ENCODE measurements at places on chromosomes 2 and 18.

- DNase-seq = no peak
Observed at GRCh38 chr18:35729991-35730668, 148.6 kb downstream of the GALNT1 start.

GRCh38 chr2:67559156-67559555 lies 162.0 kb downstream of the ETAA1 start:
- no peak for DNase-seq

DNA sequence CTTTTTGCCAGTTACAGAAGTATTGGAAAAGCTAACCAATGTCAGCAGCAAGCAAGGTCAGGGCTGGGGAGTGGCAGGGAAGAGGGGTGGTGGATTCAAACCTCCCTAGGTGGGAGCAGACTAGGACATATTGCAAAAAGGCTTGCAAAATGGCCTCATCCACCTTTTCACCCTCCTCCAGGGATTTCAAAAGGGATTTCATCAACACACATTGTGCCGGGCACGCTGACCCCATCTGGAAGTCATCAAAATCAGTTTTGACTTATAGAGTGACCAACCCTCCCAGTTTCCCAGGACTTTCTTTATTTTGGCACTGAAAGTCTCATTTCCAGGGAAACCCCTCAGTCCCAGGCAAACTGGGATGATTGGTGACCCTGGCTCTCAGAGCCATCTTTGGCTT lies 94.7 kb downstream of the BIN1 start:
- no peak for DNase-seq

DNA sequence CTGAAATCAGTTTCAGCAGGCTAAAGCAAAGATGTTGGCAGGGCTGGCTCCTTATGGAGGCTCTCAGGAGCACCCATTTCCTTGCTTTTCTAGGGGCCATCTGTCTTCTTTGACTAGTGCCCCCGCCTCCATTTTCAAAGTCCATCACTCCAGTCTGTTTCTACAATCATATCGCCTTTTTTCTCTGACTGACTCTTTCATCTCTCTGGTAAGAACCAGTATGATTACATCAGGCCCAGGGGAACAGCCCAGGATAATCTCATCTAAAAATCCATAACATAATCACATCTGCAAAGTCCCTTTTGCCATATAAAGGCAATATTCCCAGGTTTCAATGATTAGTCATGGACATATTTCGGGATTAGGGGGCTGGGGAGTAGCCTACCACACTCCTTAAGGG lies 57.0 kb downstream of the CUL3 start:
- DNase-seq = no peak

- no peak for DNase-seq
Observed at GRCh38 chr2:201218780-201219179, 35.8 kb downstream of the CASP10 start.

DNA sequence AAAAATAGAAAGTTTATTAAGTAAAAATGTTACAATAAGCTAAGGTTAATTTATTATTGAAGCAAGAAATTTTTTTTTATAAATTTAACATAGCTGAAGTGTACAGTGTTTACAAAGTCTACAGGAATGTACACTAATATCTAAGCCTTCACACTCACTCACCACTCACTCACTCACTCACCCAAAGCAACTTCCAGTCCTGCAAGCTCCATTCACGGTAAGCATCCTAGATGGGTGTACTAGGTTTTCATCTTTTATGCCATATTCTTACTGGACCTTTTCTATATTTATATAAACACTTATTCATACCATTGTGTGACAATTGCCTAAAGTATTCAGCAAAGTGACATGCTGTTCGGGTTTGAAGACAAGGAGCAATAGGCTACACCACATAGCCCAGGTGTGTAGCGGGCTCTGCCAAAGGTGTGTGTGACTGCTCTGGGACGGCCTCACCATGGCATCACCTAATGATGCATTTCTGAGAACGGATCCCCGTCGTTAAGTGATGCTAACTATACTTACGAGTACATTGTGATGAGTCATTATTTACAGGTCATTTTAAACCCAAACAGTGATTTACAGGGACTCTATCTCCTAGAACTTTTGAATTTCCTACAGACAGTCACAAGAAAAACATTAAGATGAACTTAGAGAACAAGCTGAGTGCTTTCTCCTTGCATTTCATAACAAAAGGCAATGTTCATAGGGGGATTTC lies 76.3 kb upstream of the ID2 start:
- no peak for DNase-seq

DNA sequence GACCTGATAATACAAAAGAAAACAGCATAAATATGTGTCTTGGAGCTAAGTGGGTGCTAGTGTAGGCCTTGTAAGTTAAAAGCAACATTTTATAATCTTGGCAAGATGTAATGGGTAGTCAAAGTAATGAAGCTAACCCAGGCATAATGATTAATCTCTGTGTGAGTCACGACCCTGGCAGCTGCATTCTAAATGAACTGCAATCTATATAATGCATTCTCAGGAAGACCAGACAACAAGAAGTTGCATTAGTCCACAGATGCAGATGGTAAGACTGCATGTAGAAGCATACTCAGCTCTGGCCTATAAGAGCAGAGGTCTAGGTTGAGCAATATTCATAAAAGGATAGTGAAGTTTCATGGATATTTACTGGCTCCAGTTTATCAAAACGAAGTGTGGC lies 85.6 kb upstream of the ETAA1 start:
- DNase-seq = no peak

DNA sequence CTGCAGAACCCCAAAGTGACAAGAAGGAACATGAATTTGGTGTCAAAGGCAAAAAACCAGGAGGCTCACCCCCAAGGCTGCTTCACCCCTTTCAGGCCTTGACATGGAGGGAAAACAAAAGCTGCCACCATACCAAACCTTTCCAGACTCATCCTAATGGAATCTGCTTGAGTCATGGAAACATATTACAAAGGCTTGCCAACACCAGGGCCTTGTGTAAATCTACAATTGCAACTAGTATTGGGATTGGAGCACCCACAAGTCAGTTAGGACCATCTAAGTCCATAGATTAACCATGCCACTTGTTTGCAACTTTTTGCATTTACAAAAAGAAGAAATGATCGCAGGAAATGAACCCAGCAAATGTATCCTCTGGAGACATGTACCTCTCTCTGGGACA lies 297.6 kb downstream of the CDCA7 start:
- no peak for DNase-seq

GRCh38 chr2:167579826-167580225 lies 667.6 kb downstream of the STK39 start:
- no peak for DNase-seq

GRCh38 chr18:25310045-25310444 lies 41.9 kb downstream of the ZNF521 start:
- no peak for DNase-seq

DNA sequence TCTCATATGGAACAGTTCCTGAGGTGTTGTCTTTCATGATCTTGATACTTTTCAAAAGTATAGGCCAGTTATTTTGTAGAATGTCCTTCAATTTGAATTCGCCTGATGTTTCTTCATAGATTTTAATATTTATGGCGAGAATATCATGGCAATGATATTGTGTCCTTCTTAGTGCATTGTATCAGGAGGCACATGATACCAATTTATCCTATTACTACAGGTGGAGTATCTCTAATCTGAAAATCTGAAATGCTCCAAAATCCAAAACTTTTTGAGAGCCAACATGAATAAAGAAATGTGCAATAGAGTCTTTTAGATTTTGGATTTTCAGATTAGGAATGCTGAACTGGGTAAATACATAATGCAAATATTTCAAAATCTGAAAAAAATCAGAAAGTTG lies 216.6 kb upstream of the LYPD1 start:
- no peak for DNase-seq

DNA sequence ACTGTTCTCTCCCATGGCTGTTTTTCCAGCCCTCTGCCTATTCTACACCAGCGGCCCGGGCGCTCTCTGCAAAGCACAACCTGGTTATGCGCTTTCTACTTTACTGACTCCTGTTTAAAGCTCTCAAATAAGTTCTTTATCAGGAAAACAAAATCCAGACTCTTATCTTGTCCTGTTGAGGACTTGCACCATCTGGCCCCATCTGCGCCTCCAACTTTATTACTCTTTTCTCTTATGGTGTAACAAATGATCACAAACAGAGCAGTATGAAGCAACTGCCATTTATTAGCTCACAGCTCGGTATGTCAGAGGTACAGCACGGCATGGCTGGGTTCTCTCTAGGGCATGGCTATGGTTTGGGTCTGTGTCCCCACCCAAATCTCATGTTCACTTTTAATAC lies 236.5 kb upstream of the NT5C1B start:
- no peak for DNase-seq

- DNase-seq = peak; percentile 43
Observed at GRCh38 chr18:79523206-79523735, 127.5 kb downstream of the NFATC1 start.

DNA sequence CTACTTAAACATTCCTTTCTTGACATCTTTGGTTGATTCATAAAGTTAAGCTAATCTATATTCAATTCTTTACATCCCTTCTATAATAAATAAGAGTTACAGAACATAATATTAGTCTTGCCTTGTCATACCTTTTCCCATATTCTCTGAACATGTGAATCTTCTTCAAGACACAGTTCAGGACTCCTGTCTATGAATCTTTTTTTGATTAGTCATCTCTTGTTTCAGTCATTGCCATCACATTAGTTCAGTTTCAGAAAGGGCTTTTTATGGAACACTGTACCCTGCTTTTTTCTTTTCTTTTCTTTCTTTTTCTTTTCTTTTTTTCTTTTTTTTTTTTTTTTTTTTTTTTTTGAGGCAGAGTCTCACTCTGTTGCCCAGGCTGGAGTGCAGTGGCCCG lies 181.2 kb downstream of the UBE2E3 start:
- DNase-seq = no peak

DNA sequence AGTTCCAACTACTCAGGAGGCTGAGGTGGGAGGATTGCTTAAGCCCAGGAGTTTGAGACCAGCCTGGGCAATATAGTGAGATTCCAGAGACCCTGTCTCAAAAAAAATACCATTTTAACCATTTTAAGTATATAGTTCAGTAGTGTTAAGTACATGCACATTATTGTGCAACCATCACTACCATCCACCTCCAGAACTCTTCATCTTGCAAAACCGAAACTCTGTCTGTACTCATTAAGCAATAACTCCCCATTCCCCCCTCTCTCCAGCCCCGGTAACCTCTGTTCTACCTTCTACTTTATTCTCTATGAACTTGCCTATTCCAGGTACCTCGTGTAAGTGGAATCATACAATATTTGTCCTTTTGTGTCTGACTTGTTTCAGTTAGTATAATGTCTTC lies 86.4 kb downstream of the GFPT1 start:
- DNase-seq = no peak

- DNase-seq = no peak
Observed at GRCh38 chr18:44857744-44858491, 177.2 kb downstream of the SETBP1 start.

DNA sequence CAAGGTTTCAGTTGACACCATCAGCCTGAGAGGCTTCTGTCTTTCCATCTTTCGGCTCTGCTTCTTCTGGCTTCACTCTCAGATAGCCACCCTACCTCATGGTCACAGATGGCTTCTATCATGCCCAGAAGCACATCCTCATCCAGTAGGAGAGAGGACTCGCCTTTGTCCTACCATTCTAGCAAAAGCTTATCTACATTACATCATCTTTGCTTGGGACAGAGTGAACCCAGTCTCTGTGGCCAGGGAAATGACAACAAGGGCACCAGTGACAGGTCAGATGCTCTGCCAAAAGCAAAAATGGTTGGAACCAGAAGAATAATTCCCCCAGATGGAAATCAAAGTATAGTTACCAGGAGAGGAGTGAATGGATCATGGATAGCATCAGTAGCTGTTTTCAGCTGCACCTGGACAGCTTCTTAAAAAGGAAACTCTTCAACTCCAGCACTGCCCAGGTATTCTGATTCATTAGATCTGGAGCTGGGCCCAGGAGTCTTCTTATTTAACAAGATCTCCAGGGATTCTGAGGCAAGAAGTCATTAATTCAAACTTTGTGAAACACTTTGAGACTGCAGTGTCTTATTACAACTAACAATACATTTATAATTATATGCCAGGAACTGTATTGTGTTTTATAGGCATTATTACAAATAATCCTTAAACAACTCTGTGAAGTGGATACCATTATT lies 257.7 kb upstream of the UBE2E3 start:
- DNase-seq = no peak

DNA sequence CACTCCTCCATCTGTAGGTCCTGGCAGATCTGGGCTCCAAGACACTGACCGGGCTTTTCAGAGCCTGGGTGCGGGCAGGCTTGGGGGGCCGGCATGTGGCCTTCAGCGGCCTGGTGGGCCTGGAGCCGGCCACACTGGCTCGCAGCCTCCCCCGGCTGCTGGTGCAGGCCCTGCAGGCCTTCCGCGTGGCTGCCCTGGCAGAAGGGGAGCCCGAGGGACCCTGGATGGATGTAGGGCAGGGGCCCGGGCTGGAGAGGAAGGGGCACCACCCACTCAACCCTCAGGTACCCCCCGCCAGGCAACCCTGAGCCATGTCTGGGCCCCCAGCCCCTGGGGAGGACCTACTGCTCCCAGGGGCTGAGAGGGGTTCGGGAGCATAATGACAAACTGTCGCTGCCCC lies 761 bp upstream of the CHRND start:
- no peak for DNase-seq

- no peak for DNase-seq
Observed at GRCh38 chr2:85584857-85585780, 888 bp downstream of the VAMP5 start.

DNA sequence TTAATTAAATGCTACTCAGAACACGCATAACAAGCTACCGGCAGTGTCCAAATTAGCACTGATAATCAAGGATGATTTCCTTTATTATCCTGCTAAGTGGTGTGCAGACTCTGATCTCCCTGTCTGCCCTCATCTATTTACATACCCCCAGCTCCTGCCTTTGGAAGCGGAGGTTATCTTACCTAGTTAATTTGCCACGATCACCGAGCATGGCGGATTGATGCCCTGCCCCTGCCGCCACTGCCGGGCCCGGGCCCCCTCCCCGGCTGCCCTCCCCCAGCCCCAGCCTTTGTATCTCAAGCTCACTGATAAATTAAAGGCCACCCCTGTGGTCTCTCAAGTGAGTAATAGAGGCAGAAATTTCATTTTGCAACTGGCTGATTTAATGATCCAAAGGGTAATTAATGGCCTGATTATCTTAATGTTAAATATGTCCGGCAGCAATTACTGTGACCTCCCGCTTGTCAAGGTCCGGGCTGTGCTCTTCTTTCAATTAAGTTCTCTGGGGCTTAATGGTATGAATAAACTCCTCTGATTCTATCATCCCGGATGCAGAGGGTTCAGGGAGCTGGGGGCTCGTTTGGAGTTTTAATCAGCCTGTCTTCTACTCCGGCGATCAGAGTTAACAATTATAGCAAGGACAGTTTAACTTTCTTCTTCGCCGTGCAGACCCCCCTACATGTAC lies 113.4 kb downstream of the GBX2 start:
- DNase-seq = no peak
